Stimulated activated CD8-positive, alpha-beta memory T cell treated with anti-CD3 and anti-CD28 coated beads, Interleukin-12 subunit alpha, Interleukin-12 subunit beta, amount 100 ng/mL, for 4 hours (primary cell): ENCODE measurements at places on chromosomes 6 and 20.

DNA sequence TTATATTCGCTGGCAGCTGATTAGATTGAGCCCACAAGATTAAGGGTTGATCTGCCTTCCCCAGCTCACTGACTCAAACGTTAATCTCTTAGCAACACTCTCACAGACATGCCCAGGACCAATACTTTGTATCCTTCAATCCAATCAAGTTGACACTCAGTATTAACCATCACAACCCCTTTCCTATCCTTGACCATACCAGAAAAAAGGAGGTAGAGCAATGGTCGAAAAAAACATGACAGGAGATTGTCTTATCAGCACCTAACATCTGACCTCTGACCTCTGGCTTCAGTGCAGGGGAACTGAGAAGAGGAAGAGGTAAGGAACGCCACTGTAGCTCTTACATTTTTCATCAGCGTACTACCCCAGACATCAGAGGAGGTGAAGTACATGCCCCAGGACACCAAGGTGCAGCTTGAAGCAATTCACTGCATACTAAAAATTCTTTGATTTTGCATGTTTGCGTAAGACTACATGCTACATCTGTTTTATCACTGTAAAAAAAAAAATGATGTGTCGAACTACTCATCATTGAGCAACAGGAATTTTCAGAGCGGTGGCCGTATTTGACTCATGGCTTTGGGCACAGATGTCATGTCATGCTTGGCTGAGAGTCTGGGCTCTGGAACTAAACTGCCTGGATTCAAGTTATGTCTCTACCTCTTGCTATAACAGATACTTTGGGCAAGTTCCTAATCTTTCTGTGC is 188.0 kb upstream of the TAB2 start:
- no peak for DNase-seq

- DNase-seq = no peak
Observed at GRCh38 chr6:111777357-111777756, 95.9 kb downstream of the FYN start.

- no peak for DNase-seq
Observed at GRCh38 chr6:25085756-25086155, 150.0 kb upstream of the RIPOR2 start.

- DNase-seq = no peak
Observed at GRCh38 chr20:32072168-32072750, 20.2 kb downstream of the HCK start.

GRCh38 chr6:167735951-167736288 is 90.8 kb upstream of the AFDN start:
- DNase-seq = no peak

DNA sequence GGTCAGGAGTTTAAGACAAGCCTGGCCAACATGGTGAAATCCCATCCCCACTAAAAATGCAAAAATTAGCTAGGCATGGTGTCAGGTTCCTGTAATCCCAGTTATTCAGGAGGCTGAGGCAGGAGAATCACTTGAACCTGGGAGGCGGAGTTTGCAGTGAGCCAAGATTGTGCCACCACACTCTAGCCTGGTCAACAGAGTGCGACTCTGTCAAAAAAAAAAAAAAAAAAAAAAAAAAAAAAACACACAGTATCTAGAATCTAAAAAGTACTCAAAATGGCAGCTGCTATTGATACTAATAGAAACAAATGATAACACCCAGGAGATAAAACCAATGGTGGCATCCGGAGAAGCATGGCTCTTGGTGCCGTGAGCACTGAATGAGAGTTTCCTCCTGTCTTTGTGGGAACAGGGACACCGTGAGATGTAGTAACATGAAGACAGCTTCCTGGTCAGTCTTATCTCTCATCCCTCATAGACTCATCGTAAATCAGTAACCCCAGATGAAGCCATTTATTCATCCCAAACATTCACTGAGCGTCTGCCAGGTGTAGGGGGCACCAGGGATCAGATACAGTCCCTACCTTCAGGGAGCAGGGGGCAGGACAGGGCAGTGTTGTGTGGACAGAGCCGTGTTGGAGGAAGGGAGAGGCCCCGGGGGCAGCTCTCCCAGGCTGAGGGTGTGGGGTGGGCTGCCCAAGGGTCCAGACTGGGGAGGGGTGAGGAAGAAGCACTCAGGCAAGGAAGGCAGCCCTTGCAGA is 66.1 kb downstream of the SYNJ2 start:
- no peak for DNase-seq

DNA sequence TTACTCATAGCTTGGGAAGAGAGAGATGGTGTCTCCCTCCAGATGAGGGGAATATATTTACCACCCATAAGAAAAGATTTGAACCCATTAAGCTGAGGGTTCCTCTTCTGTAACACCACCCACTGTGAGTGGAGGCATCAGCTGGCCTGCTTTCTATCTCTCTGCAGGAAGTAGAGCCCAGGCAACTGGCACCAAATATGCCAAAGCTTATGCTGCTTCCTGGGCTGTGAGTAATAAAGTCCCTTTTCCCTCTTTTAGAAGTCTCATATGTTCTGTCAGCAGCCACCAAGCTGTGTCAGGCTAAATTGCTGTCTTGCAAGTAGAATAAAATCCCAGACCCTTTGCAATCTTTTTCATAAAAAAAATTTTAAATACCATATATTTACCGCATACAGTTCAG is 241.4 kb downstream of the LAMA2 start:
- DNase-seq = no peak

DNA sequence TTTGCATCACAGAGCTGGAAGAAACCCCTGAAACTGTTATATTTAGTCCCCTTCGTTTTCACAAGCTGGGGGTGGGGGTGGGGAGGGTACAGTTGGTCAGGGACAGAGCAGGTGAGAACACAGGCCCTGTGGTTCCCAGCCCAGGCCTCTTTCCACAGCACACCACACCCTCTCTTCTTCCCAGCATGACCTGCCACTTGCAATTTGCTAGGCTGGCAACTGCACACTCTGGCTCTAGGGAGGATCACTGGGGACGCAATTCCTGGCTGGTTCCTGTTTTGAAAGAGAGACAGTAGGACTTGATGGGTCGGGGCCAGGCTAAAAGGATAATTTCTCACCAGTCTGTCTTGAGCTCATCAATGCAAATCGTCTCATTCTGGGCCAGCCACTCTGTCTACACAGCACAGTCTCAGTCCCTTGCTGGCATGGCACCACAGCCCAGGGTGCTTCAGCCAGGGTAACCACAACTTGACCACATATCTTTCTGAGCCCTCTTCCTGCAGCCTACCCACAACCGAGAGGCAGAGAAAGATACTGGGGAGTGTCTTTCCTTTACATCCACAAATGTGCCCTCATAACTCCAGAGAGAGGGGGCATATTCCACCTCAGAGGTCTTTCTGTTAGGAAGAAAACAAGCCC is 41.7 kb upstream of the EMILIN3 start:
- no peak for DNase-seq

GRCh38 chr20:18443886-18444285 is 22.9 kb downstream of the DZANK1 start:
- DNase-seq = no peak

GRCh38 chr6:81401970-81402690 is 350.4 kb downstream of the TENT5A start:
- no peak for DNase-seq

DNA sequence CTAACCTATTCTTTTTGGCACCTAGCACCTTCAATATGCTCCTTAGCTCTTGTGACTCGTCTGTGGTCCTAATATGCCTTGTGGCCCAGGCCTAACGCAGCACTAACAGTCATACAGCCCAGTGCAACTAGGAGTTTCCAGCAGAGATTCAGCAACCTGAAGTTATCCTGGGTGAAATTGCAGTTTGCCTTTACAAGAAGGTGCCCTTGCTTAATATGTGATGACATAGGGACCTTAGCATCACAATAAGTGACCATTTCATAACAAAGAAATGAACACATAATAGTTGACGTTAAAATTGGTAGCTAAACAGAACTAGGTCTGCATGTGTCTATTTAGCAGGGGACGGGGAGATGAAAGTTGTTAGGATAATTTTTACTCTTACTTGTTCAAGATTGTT is 10.1 kb downstream of the FIG4 start:
- no peak for DNase-seq

GRCh38 chr6:106872049-106872448 is 102.5 kb downstream of the CD24 start:
- DNase-seq = no peak

GRCh38 chr20:15582146-15582760 is 991.0 kb downstream of the KIF16B start:
- no peak for DNase-seq

DNA sequence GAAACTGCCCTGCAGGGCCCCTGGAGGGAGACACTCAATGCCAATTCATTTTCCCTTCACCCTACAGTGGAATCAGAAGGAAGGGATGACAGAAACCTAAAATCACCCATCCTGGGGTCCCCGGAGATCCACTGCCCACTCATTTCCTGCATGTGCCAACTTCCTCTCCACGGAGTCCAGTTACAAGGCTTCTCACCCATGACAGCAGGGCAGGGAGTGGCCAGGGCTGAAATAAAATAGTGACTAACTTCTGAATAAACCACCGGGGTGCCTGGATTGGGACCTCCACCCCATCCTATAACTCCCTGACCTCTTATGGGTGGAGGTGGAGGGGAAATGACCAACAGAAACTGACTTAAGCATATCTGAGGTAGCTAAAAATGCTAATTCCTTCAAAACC is 362.3 kb downstream of the MAFB start:
- no peak for DNase-seq

DNA sequence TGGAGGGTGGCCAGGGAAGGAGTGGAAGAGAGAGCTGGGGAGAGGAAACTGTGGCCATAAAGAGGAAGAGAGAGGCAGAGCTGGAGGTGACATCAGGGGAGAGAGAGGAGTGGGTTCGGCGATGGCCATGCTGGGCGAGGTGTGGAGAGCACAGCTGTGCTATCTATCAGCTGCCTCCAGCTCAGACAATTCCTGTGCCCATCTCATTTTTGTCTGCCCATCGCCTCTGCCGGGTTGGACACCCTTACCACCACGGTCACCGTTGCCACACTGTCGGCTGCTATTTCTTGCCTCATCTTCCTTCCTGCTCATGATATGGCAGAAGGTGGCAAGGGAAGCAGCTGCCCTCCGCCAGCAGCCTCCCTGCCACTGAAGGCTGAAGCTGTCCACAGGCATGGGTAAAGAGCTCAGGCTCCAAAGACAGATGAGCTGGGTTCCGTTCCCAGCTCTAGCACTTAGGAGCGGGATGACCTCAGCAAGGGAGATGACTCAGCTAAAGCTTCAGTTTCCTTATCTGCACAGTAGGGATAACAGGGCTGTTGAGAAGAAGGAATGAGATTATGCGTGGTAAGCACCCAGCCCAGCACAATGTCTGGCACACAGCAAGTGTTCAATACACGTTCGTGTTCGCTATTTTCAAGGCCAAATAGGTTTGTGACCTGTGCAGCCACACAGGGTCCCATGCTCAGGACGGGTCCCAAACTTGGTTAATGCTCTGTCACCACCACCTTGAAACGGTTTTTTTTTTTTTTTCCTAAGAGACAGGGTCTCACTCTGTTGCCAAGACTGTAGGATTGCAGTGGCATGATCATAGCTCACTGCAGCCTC is 21.9 kb upstream of the TAF8 start:
- no peak for DNase-seq

DNA sequence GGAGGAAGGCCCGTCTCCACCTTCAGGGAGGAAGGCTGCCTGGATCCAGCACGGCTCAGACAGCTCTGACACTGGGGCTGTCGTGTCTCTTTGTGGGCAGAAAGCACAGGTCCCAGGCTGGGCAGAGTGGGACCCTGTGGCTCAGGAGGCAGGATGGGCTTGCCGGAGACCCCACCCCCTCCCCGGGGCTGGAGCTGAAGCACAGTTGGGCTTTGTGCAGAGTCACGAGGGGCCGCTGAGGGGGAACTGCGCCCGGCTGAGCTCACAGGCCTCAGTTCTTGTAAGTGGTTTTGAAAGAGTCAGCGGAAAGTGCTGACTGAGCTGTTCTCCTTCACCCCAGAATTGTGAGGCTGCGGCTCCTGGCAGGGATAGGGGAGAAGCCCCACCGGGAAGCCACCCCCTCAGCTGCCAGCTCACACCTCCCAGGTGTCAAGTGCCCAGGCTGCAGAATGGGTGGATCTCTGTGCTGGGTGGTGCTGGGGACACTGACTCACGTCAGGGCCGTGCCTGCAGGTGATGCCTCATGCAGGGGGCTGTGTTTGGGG is 145.5 kb upstream of the RNF24 start:
- DNase-seq = no peak

GRCh38 chr6:5626727-5627426 is 365.6 kb downstream of the FARS2 start:
- DNase-seq = no peak

DNA sequence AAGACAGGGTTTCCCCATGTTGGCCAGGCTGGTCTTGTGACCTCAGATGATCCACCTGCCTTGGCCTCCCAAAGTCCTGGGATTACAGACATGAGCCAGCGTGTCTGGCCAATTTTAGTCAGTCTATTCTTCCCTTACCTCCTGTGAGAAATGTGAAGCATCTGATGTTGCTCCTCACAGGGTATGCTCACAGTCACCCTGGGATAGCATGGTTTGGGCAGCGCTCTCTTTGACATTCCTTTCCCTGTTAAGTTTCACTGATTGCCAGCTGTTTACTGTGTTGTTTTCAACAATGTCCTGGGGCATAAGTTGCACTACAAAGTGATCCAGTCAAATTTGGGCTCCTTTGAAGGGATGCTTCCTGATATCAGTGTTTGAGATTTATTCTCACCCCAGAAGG is 13.1 kb downstream of the CDC5L start:
- no peak for DNase-seq

DNA sequence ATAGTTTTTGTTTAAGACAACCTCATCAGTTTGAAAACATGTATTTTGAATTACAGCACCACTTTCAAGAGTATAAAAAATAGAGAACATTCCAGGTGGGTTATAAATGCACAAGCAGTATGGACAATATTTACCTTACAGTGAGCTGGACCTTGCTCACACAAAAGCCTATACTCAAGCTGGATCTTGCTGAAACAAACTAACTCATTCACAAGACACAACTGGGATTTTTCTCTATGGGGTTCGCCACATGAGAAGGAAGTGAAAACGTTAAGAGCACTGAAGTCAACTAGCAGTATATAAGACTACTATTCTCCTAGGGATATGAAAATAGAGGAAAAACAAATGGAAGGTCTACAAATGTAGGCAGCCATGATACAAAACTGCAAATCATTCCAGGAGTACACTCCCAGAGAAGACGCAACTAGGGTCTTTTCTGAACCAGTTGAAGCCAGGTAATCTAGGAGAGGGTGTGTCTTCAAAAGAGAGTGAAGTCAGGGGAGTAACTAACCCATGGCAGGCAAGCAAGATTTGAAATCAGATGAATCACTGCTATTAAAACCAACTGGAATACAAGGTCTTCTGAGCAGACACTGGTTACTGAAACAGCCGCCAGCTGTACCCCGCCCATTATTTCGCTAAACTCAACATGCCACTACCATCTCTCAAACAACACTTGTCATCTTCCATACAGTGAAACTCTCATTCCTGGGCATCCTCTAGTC is 26.5 kb downstream of the STAU1 start:
- no peak for DNase-seq

DNA sequence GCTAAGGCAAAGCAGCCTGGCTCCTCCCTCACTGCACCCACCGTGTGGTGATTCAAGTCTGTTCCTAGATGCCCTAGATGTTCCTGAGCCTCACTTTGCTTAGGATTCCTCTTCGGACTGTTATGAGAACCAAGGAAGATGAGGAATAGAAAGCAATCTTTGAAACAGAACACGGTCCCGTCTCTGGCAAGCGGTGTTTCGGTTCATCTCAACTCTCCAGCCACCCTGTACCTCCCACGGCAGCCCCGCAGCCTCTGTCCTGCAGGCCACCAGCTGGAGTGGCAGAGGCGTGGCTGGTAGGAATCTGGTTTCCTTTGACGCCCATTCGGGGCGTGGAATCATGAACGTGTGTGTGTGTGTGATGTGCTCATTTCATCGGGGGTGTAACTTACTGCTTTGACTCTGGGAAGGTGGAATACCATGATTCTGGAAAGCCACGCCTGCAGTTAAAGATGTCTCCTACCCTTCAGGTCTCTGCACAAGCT is 21.3 kb downstream of the PDE10A start:
- DNase-seq = no peak
